ENCODE measurements at places on chromosomes 6 and 20.

DNA sequence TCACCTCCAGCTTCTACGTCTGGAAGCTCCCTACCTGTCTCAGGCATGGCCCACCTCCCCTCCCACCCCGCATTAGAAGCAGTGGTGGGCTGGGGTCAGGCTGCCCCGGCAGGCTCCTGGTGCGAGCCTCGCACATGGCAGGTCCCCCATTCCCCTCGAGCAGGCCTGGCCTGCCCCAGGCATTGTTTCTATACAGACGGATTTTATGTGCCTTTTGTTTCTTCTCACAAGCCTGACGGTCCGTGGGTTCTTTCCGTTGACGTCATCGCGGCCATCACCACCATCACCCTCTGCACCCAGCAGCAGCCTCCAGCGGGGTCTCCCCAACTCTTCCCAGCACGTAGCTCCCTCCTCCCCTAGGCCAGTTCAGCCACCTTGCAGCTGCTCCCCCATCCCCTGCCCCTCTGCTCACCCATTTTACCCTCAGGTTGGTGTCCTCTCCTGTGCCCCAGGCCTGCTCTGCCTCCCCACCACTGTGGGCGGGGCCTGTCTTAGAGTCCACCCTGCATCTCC, 4.6 kb downstream of the CST7 start:
- DNase-seq: no peak

DNA sequence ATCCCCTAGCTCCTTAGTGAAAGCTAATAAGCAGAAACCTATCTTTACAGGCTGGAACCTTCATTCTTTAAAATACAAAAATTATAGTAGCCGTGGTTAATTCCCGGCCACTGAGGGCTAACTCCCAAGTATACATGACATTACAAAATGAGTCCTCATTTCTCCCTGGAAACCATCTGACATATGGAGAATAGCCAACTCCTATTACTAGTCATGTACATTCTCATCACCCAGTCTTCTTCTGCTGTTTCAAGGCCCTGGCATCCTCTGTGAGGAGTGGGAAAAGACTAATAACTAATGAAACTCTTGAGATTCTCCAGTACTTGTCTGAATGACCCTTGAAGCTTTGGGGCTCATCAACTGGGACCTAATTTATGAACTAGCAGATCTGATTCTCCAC, 30.2 kb downstream of the CSNK2A1 start:
- no peak for DNase-seq

DNA sequence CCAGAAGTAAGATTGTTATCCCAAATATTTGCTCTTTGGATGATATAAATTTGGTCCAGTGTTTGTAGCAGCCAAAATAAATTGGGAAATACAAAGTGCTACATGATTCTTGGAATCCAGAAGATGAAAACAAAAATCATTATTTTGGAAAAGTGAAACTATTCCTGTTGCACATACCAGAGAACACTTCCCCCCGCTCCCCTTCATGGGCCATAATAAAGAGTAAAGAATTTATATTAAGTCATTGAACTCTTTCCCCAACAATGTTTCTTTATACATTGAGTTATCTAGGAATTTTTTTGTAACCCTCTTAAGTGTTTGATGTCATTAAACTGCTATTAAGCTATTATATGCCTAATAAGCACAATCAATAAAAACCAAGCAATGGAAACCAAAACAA, 490.4 kb upstream of the HS3ST5 start:
- no peak for DNase-seq

DNA sequence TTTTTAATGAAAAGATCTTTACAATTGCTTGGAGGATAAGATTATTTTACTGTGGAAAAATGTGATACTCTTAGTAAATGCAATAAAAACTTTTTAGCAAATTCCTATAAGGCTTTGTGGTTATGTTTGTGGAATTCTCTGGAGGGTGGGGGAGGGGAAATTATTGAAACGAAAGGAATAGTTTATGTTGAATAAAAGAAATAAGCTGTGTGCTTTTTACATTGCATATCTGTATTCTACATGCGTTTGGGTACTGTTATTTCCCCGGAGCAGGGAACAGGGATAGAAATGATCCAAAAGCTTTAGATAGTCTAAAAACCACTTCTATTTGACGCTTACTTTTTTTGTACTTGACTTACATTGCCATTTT, 143.8 kb downstream of the SLC16A10 start:
- DNase-seq: no peak

DNA sequence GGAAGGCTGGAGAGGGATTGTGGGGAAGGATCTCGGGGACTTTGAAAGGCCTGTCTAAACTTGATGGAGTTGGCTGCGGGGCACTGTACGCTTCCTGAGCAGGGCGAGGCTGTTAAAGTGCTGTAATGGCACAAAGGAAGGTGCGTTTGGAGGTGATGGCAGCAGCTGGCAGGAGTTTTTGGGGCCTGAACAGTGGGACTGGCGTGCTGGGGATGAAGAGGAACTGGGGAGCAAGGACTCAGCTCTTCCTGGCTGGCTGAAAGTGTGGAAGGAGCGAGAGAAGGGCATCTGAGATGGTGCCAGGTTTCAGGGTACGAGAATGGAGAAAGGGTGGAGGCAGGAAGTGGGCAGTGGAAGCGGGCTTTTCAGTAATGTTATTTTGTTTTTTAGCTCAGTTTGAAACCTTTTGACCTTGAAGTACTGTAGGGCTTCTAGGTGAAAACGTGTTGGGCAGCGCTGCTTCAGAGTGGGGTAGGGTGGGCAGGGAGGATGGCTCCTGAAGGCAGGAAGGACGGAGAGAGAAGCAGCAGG, 8.0 kb downstream of the TMEM181 start:
- DNase-seq: no peak

DNA sequence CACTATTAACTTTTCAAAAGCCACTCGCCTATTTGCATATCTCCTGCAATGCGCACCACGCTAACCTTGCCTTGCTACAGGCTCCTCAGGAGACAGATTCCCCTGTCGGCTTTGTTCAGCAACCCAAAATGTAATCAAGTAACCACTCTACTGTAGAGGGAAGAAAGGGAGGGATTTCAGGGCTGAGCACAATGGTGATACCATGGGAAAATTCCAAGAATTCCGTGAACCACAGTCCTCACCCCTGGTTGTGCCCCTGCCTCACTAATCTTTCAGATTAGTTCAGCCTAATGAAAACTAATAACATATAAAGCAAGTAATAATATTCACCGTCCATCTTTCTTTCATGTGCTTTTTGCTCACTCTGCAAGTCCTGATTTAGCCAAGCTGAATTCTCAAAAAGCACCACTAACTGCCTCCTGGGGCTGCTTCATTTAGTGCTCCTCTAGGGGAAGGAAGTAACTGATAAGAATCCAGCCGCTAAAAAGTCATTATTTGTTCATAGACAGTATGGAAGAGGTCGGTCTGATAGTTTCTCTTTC, 6.6 kb downstream of the CITED2 start:
- DNase-seq: no peak

DNA sequence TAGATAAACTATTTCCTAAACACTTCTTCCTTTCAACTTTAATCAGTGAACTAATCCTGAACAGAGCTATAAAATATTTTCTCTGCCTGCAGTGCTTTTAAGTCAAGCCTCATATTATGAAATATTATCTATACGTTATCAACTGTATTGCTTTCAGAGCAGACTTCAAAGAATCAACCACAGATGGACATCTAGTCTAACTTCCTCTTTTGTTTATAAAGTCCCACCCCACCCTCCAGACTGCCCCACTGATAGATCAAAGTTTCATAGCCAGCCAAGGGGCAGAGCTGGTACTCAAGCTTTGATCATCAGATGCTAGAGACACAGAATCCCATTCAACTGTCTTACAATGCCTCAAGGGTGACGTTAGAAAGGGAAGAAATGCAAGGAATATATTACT, 308.3 kb downstream of the LAMA2 start:
- no peak for DNase-seq

DNA sequence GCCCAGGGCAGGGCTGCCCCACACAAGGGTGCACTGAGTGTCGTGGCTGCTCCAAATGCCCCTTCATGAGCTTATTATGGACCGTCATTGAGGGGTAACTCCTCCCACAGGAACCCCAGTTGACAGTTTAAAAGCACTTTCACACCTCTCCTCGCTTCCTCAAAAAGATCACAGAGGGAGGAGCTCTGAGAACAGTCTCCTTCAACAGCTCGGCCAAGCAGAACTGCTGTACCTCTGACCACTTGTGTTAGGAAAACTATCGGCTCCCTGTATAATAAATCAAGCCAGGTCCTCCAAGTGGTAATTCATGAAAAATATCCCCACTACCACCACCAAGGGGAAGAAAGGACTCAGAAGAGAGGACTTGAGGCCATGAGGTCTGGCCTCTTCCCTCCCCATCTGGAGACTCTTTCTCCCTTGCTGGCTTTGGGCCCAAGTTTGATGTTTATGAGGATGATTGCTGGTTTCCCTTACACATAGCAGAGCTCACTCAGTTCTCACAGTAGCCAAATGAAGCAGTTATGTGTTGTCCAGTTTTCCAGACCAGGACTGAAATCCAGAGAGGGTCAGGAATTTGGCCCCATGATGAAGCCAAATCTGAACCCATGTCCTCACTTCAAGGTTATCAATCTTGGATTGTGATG, 8.7 kb downstream of the SNX21 start:
- DNase-seq: no peak

- DNase-seq: no peak
Observed at GRCh38 chr6:162942866-162943265, 215.1 kb downstream of the PACRG start.

DNA sequence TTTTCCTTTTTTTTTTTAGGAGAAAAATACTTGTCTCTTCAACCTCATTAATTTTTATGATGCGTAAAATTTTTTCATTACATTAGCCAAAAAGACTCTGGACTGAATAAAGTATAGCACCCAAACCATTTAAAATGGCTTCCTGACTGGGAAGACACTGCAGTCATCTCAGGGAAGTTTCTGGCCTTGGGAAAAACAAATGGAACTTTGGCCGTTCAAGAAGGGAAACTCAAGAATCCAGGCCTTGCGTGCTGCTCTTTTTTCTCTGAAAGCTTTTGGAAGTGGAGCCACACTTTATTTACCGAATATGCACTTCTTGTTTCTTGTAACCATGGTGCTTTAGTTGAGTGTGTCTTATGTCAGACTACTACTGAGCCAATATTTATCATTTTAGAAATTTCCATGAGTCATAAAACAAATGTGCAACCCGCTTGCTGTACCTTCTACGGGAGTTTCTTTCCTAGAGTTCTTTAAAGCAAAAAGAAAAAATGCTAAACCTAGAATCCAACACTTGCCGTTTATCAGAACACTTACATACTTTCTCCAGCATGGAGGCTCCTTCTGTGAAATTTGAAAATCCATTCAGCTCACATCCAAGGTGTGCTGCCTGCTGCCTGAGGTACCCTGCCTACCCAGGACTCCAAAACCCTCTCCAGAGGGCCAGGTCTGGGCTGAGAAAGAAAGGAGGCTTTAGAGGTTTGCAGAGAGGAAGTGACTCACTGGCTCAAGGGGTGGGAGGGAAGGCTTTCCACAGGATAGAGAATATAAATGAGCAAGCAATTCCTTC, 11.5 kb upstream of the DSTN start:
- no peak for DNase-seq

GRCh38 chr6:29834564-29835436, 7.2 kb downstream of the HLA-G start:
- peak; percentile 15 for DNase-seq

DNA sequence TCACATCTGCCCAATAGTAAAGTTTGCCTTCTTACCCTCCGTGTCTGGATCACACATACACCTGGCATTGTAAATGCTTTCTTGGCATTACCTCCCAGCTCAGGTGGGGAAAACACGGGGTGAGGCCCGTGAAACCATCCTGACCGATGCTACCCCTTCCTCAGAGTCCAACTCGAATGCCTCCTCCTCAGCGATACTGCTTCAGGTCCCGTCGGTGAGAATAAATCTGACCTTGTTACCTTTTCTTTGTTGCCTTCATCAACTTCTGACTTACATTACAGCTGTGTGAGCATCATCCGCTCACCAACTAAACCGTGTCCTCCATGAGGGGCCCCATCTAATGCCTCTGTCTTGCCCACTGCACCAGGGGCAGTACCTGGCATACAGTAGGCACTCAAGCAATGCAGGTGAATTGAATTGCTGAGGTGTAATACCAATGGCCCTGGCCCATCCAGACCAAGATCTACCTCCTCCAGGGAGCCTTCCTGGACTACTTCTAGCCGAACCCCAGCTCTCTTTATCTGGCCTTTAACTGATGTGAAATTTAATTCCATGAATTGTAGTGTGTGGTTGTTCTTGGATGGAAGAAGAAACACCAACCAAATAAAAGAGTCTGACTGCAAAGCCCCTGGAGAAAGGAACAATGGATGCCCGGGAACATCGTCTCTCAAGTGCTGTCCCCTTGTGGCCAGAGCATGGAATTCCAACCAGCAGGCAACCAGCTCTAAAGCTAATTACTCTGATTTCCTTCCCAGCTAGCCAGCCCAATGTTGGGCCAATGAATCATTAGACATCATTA, 141.5 kb downstream of the ANKRD60 start:
- no peak for DNase-seq

- DNase-seq: no peak
Observed at GRCh38 chr20:33791021-33791420, 20.1 kb upstream of the CHMP4B start.

GRCh38 chr6:69343851-69344250, 453.0 kb downstream of the LMBRD1 start:
- DNase-seq: no peak

GRCh38 chr20:16615199-16615598, 42.0 kb upstream of the KIF16B start:
- DNase-seq: no peak

GRCh38 chr6:3367630-3368029, 89.2 kb downstream of the SLC22A23 start:
- no peak for DNase-seq

DNA sequence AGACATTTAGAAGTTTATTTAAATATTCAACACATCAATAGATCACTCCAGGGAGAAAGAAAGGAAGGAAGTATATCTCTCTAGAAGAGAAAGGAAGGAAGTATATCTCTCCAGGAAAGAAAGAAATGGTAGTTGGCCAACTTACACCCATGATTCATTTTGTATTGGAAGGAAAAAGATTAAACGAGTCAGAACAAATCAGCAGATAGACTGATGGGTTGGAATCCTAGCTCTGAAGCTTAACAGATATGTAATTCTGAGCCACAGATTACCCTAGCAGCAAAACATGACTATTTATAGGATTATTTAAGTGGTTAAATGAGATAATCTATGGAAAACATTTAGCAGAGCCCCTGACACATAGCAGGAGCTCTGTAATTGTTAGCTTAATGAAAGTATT, 27.1 kb downstream of the COL12A1 start:
- no peak for DNase-seq
